HCT116 (cell line): ENCODE measurements at places on chromosomes 2 and 18.

DNA sequence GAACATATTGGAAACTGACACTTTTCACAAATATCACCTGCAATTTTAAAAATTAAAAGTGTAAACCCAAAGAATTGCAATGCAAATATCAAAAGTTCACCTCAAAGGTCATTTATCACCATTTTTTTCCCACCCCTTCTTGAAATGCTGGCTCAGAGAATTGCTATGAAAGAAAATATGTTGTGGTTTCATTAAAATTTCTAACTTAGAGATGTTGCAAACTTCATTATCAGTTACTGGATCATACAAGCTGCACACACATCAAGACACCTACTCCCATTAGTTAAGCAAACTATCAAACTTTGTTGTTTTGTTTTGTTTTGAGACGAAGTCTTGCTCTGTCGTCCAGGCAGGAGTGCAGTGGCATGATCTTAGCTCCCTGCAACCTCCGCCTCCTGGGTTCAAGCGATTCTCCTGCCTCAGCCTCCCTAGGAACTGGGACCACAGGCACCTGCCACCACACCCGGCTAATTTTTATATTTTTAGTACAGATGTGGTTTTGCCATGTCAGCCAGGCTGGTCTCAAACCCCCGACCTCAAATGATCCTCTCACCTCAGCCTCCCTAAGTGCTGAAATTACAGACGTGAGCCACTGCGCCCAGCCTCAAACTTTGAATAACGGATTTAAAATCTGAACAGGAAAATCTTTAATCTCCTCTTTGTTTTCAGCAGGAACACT lies 37.0 kb downstream of the STK39 start:
- DNase-seq: no peak

GRCh38 chr2:192953116-192953515 lies 758.4 kb upstream of the TMEFF2 start:
- DNase-seq: no peak

DNA sequence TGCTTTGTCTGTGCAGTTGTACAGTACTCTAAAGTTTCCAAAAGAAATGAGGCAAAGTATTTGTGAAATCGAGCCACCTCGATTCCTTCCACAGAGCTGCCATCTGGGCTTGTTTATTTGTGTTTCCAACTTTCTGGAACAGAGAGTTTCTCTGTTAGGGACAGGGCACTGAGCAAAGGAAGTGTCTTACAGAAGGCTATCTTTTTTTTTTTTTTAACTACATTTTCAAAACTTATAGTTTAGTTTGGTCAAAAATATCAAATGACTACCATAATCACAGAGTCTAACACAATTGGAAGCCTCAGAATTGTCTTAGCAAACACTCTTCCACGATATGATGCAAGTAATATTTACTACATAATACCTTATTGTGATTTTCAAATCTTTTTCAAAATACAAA lies 796 bp downstream of the RFTN2 start:
- DNase-seq: no peak

DNA sequence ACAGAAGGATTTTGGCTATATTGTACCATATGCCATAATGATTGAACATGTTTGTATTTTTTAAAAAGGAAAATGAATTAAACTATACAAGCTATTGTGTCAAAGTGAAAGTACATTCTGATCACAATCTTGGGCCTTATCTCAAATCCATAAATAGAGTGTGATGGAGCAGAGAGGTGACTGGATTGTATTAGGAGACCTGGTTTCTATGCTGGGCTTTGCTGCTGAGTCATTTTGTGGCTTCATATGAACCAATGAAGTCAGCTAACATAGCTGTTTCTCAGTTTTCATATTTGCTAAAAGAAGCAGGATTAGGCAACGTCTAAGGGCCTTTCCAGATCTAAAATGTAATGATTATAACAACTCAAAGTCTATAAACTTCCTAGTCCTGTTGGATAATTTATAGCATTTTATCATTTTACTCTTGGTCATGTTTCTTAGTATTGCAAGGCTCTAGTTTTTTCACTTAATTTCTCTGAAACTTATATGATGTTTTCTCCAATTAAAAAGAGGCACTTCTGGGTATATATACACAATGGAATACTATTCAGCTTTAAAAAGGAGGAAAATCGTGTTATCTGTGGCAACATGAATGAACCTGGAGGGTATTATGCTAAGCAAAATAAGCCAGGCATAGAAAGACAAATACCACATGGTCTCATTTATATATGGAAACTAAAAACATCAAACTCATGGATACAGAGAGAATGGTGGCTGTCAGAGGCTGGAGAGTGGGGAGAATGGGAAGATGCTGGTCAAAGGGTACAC lies 112.3 kb downstream of the MEP1B start:
- DNase-seq: no peak

DNA sequence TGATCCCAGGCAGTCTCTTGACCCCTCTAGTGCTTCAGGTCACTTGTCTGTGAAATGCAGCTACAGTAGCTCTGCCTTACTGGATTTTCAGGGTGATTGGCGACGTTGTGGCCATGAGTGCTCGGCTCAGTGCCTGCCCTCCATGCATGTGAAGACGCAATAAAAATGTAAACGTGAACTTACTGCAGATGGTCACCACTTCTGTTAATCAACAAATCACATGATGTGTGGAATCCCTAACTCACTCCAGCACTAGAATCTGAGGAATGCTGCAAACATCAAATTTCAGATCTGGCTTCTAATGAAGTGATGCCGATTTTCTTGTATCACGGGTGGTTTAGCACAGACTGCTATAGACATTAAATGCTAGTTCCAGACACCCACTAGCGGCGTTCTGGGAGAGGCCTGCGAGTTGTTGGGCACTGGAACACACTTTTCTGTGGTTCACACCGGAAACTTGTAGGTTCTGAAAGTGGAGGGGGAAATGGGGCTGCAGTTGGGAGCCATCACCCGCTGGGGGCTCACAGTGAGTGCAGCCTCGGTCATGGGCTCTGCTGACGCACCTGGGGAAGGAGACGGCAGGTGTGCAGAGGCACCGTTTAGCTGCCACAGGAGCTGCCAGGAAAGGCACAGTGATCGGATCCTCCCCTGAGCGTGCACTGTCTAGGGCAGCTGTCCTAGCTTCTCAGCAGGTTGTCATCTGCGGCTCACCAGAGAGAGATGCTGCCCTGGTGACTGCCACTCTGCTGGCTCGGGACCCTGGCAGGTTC lies 6.5 kb downstream of the CNDP1 start:
- no peak for DNase-seq

- no peak for DNase-seq
These were observed 639.8 kb downstream of the TMEM182 start for GRCh38 chr2:103401621-103402020.

DNA sequence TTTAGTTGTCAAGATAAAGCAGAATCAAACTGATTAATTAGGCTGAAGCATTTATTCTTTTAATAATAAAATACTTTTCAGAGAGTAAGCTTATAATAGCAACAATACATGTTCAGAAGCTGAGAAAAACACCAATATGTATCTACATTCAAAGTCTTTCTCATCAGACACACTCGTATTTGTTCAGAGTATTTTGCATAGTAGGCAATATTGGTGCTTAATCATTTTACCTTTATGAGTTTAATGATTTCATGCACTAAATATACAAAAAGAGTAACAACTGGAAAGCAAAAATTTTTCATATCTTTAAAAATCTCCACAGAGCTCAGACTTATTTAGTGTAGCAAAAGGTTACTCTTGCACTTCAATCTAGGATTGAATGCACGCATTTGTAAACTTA lies 313.9 kb downstream of the ZEB2 start:
- DNase-seq: no peak

DNA sequence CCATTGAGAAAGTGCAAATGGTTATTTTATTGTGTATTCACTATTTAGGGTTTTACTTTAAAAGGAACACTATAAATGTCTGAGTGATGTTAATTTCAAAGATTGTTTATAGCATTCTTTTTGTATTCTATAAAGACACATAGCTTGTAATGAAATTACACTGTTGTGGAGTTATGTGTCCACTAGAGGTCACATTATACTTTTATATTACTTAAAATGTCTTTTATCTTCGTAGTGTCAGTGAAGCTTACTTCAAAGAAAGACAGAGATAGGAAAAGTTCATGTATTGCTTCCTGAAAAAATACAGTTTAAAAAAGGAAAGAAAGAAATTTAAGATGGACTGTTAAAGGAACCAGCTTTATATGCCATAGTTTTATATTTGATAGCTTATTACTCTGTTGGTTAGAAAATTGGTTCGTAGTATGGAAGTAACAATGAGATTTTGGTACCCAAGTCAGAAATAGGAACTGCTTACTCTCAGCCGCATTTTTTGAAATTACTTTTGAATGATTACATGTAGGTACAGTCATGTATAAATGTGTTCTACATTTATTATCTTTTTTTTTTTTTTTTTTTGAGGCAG lies 20.5 kb downstream of the APLF start:
- DNase-seq: no peak

GRCh38 chr2:38375696-38376345 lies 1.3 kb downstream of the ATL2 start:
- DNase-seq: no peak

DNA sequence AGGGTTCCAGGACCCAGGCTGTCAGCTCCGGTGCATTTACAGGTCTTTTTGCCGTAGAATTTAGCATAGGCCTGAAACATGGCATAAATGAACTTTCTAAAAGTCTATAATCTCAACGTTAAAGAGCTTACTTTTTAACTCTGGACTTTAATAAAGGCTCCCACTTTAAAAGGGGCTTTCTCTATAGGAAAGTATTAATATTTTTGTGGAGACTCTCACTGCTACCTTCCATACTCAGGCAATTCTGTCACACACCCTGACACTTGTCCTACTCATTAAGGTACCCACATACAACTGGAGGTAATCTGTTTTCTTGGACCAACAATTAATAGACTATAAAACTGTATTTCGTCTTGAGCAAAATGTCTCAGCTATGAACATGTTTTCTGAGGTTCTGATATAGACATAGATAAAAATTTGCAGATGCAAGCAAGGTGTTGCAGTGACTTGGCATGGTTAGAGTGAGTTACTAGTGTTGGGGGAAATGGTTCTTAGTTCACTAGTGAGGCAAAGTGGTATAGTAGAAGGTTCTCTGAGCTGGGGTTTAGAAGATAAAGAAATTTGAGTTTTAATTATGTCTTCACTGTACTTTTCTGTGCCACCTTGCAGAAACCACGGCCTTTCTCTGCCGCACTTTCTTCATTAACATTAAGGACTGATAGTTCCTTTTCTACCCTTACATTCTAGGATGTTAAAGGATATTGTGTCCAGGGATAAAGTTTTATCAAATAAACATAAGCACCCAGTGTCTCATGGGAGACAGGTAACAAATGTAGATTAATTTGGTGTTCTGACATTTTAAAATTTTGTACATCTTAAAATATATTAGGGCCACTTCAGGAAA lies 10.8 kb upstream of the NR4A2 start:
- no peak for DNase-seq

- DNase-seq: no peak
These were observed 65.5 kb upstream of the KLF7 start for GRCh38 chr2:207231106-207231865.

GRCh38 chr2:216774620-216775019 lies 79.3 kb upstream of the IGFBP5 start:
- DNase-seq: no peak

DNA sequence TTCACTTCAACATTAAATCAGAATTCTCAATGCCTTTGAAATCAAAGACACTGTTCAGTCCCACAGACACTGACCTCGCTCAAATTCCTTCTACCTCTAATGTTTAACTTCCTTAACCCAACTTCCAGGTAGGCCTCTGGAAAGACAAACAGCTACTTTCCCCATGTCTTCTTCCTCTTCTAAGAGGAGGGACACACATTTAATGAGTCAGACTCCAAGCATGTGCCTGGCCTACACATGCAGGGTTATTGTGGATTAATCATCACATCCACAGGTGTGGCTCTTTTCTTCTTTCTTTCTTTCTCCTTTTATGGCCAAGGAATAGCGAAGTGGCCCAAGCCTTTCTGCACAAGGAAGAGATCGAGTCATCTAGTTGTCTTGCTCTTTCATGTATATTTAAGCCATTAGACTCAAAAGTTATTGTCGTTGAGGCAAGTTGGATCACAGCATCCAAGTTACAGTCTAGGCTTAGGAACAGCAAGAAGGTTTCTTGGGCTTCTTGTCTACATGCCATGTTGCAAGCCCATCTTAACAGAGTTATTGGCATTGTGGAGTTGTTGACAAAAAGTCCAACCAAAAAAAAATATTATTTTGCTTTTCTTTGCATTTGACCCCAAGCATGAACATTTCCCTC lies 387.8 kb downstream of the IRS1 start:
- DNase-seq: peak; percentile 93

DNA sequence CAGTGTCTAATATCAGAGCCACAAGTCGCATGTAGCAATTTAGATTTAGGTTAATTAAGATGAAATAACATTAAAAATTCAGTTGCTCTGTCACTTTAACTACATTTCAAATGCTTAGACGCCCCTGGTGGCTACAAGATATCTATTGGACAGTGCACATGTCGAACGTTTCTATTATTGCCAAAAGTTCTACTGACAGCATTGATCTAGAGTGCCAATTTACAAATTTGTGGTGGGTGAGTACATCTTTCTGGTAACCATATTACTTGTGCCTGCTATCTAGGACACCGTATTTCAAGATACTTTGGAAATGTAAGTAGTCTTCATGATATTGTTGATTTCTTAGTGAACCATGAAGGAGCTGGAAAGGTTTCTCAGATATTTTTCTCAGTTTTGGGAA lies 20.2 kb downstream of the PIK3C3 start:
- no peak for DNase-seq

DNA sequence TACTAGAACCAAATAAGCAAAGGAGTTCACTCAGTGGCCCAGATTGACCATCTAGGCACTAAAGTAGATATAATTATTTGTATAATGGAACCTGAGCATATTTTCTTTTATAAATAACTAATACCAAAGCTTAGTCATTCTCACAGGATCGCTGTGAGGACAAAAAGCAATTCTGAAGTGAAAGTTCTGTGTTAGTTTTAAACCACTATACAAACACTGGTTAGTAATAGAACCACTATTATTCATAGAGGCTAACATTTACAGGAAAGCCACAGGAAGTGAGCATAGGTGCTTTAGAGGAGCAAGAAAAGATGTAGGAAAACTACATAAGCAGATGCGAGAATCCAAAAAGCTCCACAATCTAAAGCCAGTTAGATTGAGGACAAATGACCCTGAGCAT lies 364.7 kb downstream of the XIRP2 start:
- no peak for DNase-seq

DNA sequence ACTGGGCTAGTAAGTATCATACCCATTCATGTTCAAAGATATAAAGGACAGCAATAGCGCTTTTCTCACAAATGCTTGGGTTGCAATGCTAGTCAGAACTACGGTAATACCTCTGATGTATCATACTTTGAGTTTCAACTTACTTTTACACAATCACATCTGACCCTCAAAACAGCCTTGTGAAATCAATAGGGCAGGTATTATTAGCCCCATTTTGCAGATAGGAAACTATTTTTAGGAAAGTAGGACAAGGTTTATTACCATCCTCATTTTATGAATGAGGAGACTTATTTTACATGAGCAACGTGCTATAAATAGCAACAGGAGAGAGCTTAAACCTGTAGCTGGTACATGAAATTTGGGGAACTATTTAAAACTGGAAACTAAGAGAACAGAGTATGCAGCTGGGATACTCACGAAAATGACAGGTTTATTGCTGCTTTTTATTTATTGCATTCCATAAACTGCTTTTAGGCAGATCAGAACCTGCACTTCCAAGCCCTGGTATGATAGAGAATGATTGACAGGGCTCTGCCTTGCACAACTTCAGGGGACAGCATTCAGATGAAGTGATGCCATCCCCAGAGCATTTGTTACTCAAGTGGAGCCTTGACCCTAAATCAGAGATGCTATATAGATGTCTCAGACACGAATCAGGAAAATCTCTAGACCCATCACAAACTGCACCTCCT lies 42.4 kb upstream of the PPM1B start:
- no peak for DNase-seq
